MCF 10A (cell line): ENCODE measurements at places on chromosomes 2 and 18.
A peak's percentile ranks its signal among the peaks of the same experiment; 100 is the strongest.

DNA sequence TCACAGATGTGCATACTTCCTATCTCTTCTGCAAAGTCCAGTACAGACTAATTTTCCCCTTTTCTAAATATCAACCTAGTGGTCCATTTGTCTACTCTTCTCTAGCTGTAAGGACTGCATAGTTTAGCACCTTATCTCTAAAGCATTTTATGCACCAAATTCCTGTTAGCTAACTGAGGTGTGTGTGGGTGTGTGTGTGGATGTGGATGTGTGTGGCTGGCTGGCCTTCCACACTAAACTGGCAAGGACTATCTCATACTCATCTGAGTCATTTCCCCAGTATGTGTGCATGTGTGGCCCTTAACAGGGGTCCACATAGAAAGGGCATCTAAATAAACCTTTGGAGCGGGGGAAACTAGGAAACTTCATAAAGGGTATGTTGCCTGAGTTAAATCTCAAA is 139.6 kb downstream of the TTC32 start:
- DNase-seq, result no peak

DNA sequence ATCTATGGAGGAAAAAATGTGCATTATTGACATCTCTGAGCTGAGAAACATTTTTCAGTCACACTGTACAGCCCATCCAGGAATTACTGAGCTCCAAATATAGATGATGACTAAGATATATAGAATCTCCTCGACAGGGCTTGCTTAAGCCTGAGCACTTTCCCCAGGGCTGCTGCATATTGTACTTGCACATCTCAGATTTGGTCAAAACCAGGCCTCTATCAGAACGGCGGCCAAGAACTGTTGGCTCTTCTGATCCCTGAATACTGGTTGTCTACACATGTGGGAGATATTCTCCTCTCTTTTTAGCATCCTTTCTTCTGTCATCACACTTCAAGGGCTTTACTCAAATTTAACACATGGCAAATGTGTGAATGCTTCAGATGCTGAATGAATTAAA is 201.5 kb upstream of the SLC35G4 start:
- DNase-seq, result peak; percentile 9

- no peak for DNase-seq
Measured at GRCh38 chr18:28366676-28367075, 189.7 kb upstream of the CDH2 start.

- DNase-seq, result no peak
Measured at GRCh38 chr2:71563872-71564271, 110.5 kb downstream of the DYSF start.
